Fibroblast of the aortic adventitia (primary cell): ENCODE measurements at places on chromosomes 5 and 9.

DNA sequence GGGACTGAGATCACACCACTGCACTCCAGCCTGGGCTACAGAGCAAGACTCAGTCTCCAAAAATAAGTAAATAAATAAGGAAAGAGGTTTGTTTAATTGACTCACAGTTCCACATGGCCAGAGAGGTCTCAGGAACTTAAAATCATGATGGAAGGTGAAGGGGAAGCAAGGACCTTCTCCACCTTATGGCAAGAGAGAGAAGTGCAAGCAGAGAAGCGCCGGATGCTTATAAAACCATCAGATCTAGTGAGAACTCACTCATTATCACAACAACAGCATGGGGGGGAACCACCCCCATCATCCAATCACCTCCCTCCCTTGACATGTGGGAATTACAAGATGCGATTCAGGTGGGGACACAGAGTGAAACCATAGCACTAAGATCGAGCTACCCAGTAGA is 22.8 kb upstream of the RGMB start:
- peak; percentile 20 for DNase-seq

DNA sequence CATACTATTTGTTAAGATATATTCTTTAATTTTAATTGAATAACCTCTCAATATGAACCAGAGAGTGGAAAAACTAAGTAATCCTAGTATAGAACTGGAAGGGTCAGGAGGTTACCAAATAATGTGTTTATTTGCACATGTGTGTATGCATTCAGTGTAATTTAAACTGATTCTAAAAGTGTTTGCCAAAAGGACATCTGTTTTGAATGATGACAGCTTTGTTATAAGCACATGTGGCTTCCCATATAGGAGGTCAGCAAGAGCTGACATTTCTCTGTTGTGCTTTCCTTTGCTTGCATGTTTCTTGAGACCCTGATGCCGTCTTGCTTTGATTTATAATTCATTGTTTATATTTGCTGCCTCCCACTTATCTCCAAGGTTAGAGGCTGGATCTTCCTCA is 383.4 kb downstream of the BRINP1 start:
- DNase-seq = no peak

DNA sequence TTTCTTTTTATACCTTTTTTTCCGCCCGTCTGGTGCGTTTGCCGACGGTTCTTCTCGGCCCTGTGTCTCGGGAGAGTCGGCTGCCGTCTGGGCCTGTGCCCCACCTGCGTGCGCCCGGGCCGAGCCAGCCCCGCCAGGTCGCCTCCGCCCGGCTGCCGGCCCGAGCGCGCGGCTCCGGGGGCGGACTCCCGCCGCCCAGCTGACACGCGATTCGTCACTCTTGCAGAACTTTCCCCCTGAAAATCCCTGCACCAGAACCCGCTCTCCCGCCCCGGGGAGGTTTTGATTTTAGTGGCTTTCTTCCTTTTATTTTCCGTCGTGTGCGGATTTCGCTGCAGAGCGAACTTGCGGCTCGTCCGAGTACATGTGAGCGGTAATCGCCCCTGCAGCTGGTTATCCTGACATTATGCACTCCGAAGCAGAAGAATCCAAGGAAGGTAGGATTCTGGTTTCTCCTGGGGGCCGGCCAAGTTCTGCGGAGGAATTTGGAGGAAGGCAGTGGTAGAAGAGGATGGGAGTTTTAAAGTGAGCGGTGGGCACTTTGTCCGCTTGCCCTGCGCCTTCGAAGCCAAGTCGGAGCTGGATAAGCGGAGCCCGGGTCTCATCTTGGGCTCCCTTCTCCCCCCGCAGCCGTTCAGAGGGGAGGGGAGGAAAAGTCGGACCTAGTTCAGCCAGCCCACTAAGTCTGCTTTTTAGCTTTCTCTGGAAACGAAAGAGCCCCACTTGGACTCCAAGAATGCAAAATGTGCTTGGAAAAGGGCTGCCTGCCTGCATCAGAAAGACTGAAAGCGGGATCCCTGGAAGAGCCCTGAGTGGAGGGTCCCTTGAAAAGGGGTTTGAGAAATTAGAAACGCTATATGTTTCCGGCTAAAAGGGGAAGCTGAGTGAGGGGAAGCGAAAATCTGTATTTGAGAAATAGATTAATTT is at the start of gene TNFAIP8:
Gene TNFAIP8 (plus strand): TSS at position 335 of the 927 bp plus-strand sequence. CDS start 72 bp downstream, at position 407.
- DNase-seq = peak; percentile 69

DNA sequence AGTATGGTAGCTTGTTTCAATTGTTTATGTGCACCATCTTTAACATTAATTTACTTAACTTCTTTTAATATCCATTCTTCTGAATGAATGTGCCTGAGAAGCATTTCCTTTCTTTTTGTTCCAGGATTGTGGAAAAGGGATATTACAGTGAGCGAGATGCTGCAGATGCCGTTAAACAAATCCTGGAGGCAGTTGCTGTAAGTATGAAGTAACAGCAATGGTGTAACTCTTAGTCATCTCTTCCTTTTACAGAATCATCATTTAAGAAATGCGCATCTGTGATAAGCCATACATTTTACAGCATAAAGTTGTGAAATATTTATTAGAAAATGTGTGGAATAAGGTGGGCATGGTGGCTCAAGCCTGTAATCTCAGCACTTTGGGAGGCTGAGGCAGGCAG is 117.7 kb downstream of the STARD4 start:
- DNase-seq = peak; percentile 76

- no peak for DNase-seq
These were observed 420.0 kb downstream of the SEMA5A start for GRCh38 chr5:9125852-9126251.
